ENCODE measurements at places on chromosomes 12 and 14.

GRCh38 chr12:51976376-51977160 lies 25.1 kb downstream of the ACVR1B start:
- peak; percentile 86 for DNase-seq

GRCh38 chr12:89236237-89236636 lies 116.1 kb downstream of the DUSP6 start:
- no peak for DNase-seq

DNA sequence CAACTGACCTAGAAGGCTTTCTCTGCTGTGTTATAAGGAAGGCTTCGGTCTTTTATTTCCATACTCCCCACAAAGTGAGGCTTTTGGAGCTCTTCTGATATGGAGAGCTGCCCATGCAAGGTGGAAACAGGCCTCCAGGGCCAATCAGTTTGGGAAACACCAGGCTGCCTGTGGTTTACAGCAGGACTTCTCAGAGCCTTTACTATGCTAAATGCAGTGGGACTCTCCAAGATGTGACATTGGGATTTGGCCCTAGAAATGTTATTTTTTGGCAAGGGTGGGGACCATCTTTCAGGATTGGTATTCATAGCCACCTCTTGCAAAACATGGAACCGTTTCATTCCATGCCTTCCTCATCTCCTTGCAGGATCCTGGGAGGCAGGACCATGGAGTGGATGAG lies 3.7 kb downstream of the ACACB start:
- no peak for DNase-seq

GRCh38 chr12:10601860-10602259 lies 11.5 kb downstream of the MAGOHB start:
- DNase-seq = no peak

GRCh38 chr14:92552066-92552465 lies 38.5 kb downstream of the RIN3 start:
- no peak for DNase-seq

DNA sequence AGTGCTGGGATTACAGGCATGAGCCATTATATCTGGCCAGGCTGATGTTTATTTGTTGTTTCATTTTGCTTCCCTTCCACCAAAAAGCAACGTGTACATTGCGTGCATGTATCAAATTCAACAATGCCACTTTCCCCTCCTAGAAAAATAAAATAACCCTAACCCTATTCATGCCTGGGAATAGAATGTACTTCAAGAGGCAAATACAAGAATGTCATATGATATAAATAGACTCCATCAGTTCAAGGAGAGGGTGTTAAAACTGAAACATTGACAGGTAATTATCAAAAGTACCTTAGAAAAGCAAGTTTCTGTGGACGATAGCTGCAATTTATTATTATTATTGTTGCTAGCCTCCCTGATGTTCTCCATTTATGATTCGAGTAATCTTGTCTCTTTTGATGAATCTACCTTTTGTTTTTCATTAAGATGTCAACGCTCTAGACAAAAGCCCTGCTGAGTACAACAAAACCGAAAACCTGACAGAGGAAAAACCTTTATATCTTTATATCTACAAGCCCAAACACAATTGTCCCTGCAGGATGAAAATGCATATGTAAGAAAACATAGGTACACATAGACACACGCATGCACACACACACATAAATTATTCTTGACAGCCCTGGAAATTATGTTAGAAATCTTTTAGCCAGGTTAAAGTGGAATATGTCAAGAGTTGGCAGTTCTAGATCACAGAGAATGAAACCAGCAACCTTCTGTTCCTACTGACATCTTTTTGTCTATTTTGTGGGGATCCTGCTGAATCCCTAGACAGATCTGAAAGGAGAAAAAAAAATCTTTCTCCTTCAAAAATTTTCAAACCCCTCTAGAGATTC lies 98.9 kb downstream of the BTG1 start:
- no peak for DNase-seq
